ENCODE measurements at places on chromosomes 7 and 10.

DNA sequence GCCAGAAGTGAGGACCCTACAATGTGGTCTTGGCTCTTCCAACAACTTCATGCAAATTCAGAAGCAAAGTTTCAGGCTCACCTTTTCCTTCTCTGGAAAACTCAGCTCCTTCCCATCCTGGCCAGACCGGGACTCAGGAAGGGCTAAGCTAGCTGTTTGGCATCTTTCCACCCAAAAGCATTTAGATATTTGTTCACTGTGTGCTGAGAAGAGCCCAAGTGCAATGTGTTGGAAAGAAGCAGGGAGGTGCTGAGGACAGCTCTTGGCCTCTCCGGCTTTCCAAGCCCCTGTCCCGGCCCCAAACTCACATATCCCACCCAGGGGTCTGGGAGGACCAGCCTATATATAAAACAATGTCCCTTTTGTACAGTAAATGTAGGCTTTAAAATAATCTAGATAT, 44.5 kb downstream of the MKI67 start:
- H3K4me1 ChIP-seq, result no peaks in the 10 kb centered on the region
- H3K36me3 ChIP-seq, result peaks cover 16% of the 10 kb centered on the region
- H3K4me3 ChIP-seq, result no peak overlapping the region
- no peak overlapping the region for H3K27ac ChIP-seq
- no peak for DNase-seq

DNA sequence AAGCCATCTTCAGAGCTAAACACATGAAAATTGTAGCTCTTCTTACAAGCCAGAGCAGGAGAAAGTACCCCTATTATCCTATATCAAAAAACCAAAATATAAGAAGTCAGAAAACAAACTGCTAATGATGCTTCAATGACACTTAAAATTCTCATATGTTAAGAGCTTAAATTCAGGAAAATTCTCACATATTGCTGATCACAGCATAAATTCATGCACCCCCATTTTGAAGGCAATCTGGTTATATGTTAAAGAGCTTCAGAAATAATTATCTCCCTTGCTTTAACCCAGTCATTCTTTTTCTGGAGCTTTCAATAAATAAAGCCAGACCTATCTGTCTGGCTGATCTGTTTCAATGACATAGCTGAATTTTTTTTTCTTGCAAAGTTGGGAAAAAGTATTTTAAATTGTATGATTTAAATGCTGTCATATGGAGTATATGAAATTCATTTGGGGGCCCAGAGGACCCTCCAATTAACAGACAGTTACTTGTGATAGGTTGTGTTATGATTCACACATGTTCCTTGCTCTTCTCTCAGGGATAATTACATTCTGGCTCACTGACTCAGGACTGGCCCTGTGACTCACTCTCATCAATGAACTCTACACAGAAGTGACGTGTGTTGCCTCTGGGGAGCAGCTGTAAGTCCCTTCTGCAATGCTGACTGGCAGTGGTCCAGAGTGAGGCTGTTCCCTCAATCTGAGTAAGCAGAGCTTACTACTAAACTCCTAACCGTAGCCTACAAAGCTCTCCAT, 85.2 kb downstream of the HGF start:
- peak; percentile 89 for DNase-seq
- no peak overlapping the region for H3K4me3 ChIP-seq
- no peak overlapping the region for H3K27ac ChIP-seq
- no peaks in the 10 kb centered on the region for H3K27me3 ChIP-seq
- peaks cover 5% of the 10 kb centered on the region for H3K4me1 ChIP-seq

DNA sequence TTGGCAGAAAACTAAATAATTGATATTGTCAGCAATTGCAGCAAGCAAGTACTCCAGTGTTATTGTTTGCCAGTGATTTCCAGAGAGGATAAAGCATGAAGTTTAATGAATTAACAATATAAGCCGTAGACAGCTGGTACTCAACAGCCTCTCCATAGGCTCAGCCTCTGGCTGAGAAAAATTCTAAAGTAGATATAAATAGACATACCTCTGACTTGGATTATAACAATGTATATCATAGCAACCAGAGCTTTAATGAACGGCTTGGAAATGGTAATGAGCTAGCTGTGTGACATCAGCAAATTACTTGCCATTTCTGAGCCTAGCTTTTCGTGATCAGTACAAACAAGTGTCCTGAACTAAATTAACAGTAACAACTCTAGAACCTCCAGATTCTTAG, 1055.4 kb upstream of the AUTS2 start:
- no peak overlapping the region for H3K4me3 ChIP-seq
- no peaks in the 10 kb centered on the region for H3K36me3 ChIP-seq
- no peaks in the 10 kb centered on the region for H3K27me3 ChIP-seq
- no peaks in the 10 kb centered on the region for H3K4me1 ChIP-seq
- no peak for DNase-seq
- H3K27ac ChIP-seq, result no peak overlapping the region

- DNase-seq, result no peak
- H3K27ac ChIP-seq, result no peak overlapping the region
- no peaks in the 10 kb centered on the region for H3K4me1 ChIP-seq
- no peak overlapping the region for H3K4me3 ChIP-seq
These were observed 81.0 kb upstream of the CACUL1 start for GRCh38 chr10:118835682-118836326.

DNA sequence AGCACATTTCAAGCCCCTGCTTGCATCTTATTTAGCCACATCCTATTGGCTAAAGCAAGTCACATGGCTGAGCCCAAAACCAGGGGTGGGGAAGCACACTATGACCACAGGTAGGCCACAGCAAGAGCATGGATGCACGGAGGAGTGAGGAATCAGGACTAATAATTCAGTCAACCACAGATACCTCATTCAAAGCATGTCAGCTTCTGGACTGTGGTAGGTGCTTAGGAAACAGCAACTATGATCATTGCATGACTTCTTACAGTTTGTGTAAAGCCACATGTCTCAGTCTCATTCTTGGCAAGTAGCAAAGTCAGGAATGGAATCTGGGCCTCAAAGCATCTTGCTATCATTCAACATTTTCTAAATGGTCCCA, 79.0 kb upstream of the EMX2 start:
- DNase-seq, result no peak
- peaks cover 3% of the 10 kb centered on the region for H3K4me1 ChIP-seq
- no peak overlapping the region for H3K27ac ChIP-seq
- H3K36me3 ChIP-seq, result no peaks in the 10 kb centered on the region

DNA sequence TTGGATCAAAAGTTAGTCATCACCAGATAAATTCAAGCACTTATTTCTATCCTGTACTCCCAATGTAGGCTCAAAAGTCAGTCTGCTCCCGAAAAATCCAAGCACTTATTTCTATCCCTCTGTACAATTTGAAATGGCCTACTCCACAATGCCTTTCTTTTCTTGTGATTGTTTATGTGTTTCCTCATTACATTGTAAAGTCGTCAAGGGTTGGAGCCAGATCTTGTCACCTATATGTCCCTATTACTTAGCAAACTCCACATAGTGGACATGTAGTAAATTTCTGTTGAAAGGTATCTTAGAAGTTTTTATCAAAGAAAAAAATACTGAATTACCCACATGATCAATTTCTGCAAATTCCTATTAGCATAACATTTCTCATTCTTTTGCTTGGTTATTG, 82.1 kb downstream of the CYP51A1 start:
- H3K36me3 ChIP-seq, result peaks cover 35% of the 10 kb centered on the region
- no peak for DNase-seq
- H3K27ac ChIP-seq, result no peak overlapping the region
- no peaks in the 10 kb centered on the region for H3K27me3 ChIP-seq
- no peaks in the 10 kb centered on the region for H3K4me1 ChIP-seq

GRCh38 chr7:55099821-55100543, 81.2 kb downstream of the EGFR start:
- H3K27me3 ChIP-seq, result no peaks in the 10 kb centered on the region
- peaks cover 4% of the 10 kb centered on the region for H3K4me1 ChIP-seq
- no peaks in the 10 kb centered on the region for H3K36me3 ChIP-seq
- DNase-seq, result no peak
- H3K27ac ChIP-seq, result peak overlapping the region; percentile 41

DNA sequence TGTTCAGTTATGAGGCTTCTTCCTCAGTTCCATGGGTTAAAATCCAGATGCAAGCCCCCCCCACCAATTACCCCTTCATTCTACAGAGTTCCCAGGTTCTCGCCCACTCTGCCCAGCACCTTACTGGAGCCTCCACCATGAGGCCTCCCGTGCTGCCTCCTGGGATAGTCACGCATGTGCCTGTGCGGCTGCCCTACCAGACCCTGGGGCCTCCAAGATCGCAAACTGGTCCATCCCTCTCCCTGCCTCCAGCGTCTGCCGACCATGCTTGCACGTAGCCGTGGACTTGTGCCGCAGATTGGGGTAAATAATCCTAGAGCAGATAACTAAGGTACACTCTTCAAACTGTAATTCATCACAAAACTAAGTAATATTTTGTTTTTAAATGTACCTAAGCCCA, 611.2 kb downstream of the PTPRN2 start:
- H3K27ac ChIP-seq, result no peak overlapping the region
- H3K27me3 ChIP-seq, result no peaks in the 10 kb centered on the region
- no peaks in the 10 kb centered on the region for H3K36me3 ChIP-seq
- H3K4me1 ChIP-seq, result no peaks in the 10 kb centered on the region
- DNase-seq, result no peak

GRCh38 chr7:37035631-37036030, 311.3 kb upstream of the AOAH start:
- H3K27me3 ChIP-seq, result no peaks in the 10 kb centered on the region
- H3K4me1 ChIP-seq, result peaks cover 3% of the 10 kb centered on the region
- H3K36me3 ChIP-seq, result no peaks in the 10 kb centered on the region

- no peaks in the 10 kb centered on the region for H3K27me3 ChIP-seq
- no peak overlapping the region for H3K27ac ChIP-seq
- H3K4me1 ChIP-seq, result no peaks in the 10 kb centered on the region
- no peak for DNase-seq
- H3K4me3 ChIP-seq, result no peak overlapping the region
- no peaks in the 10 kb centered on the region for H3K36me3 ChIP-seq
These were observed 3.3 kb downstream of the CHN2 start for GRCh38 chr7:29197916-29198315.

GRCh38 chr10:125125951-125126735, 34.2 kb downstream of the CTBP2 start:
- DNase-seq, result no peak
- no peaks in the 10 kb centered on the region for H3K36me3 ChIP-seq
- peaks cover 51% of the 10 kb centered on the region for H3K4me1 ChIP-seq
- no peak overlapping the region for H3K4me3 ChIP-seq
- H3K27me3 ChIP-seq, result no peaks in the 10 kb centered on the region
- H3K27ac ChIP-seq, result peak overlapping the region; percentile 11

DNA sequence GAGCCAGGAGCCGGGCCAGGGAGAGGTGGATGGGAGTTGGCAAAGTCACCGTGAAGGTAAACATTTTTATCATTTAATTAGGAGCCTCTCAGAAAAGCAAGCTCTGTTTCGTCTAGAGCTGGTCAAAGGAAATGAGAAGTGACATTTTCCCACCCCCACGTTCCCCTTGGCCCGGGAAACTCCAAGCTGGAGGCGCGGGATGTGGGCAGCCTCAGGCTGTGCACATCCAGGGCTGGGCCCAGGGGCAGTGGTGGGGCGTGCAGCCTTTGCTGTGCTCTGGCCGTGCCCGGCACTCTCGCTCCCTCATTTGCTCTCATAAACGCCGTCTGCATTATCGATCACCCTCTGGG, 135.6 kb upstream of the RET start:
- no peaks in the 10 kb centered on the region for H3K36me3 ChIP-seq
- peak; percentile 31 for DNase-seq
- H3K4me1 ChIP-seq, result no peaks in the 10 kb centered on the region

DNA sequence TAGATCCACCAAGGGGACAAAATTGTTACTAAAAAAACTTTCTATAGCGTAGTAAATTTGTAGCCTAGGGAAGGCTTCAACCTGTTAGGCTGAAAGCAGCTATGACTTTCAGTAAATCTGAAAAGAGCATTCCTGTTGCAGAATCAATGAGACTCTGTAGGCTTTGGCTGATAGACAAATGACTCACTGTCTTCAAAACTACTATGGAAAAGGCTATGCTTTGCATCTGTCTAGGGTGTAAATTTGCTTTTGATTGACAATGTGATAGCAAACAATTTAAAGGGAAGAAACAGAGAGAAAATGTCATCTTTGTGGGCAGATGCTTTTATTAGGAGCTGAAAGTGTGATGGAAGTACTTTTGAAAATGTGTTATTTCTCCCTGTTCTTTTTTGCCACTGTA, 60.6 kb downstream of the ARL5B start:
- DNase-seq, result no peak
- H3K4me3 ChIP-seq, result no peak overlapping the region
- H3K36me3 ChIP-seq, result no peaks in the 10 kb centered on the region
- no peak overlapping the region for H3K27ac ChIP-seq
- H3K27me3 ChIP-seq, result no peaks in the 10 kb centered on the region

DNA sequence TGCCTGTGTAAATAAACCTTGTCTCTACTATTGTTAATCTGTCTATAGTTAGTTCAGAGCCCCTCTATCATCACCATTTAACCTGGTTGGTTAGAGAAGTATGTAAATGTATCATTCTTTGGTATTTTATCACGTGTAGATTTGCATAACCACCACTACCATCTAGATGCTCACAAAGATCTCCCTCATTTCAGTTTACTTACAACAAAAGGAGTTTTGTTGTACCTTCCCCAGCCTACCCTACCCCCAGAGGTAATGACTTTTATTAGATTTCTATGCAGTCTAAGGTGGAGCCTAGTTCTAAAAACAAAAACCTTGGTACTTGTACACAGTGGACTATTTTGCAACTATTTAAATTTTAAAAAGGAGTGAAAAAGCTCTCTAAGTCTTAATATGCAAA, 17.5 kb downstream of the ACADSB start:
- DNase-seq, result no peak
- H3K36me3 ChIP-seq, result peaks cover 5% of the 10 kb centered on the region
- no peak overlapping the region for H3K27ac ChIP-seq
- no peaks in the 10 kb centered on the region for H3K4me1 ChIP-seq

DNA sequence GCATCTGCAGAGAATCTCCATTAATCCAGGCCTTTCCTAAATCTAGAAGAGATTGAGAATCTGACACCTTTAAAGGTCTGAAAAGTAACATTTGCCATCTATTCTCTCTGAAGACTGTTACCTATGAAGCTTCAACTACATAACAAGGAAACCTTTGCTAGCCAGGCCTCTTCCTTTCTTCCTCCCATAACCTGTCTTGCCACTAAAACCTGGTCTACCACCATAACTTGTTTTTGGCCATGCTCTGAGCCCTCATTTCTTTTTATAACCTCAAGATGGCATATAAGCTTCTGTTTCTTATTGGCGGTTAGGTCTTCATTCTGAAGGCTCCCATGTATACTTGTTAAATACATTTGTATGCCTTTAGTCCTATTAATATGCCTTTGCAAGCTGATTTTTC, 348.4 kb upstream of the MEOX2 start:
- H3K4me3 ChIP-seq, result no peak overlapping the region
- H3K36me3 ChIP-seq, result no peaks in the 10 kb centered on the region
- H3K27me3 ChIP-seq, result no peaks in the 10 kb centered on the region
- H3K4me1 ChIP-seq, result no peaks in the 10 kb centered on the region
- DNase-seq, result no peak

DNA sequence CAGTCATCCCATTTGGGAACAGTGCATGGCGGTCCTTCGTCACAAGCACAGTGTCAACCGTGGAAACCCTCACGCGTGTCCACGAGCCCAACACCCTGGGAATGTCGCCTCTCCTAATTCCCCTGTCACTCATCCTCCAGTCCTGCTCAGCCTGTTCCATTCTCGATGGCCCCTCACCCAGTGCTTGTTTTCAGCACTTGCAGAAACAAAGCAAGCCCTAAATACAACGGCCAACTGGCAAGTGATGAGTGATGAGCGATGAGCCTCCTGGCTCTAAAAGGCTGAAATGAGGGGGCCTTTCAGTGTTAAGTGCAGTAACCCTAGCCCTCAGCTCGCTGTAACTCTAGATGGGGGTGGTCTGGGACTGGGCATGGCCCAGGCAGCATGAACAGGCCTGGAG, 22.6 kb downstream of the NKX2-3 start:
- DNase-seq, result no peak
- no peak overlapping the region for H3K4me3 ChIP-seq
- H3K36me3 ChIP-seq, result no peaks in the 10 kb centered on the region
- H3K4me1 ChIP-seq, result no peaks in the 10 kb centered on the region
- no peak overlapping the region for H3K27ac ChIP-seq
- H3K27me3 ChIP-seq, result no peaks in the 10 kb centered on the region
